ENCODE measurements at places on chromosomes 3 and 15. TPM values are rescaled to one million over a fixed set of nuclear protein-coding genes. Genes with fewer than 3 reads are reported as not detected.
A peak's percentile ranks its signal among the peaks of the same experiment; 100 is the strongest.

NMNAT3 gene
- total RNA-seq = 5.7 TPM

LMCD1 gene
- total RNA-seq = 32.4 TPM

ZPLD1 gene
- not detected for total RNA-seq

LRRN1 gene
- total RNA-seq = 7.5 TPM

LAMB2 gene
- 337 TPM for total RNA-seq

TMEM108 gene
- 1.6 TPM for total RNA-seq

ZNF660 gene
- 2.1 TPM for total RNA-seq

SLC6A1 gene
- total RNA-seq = 0.66 TPM

DNA sequence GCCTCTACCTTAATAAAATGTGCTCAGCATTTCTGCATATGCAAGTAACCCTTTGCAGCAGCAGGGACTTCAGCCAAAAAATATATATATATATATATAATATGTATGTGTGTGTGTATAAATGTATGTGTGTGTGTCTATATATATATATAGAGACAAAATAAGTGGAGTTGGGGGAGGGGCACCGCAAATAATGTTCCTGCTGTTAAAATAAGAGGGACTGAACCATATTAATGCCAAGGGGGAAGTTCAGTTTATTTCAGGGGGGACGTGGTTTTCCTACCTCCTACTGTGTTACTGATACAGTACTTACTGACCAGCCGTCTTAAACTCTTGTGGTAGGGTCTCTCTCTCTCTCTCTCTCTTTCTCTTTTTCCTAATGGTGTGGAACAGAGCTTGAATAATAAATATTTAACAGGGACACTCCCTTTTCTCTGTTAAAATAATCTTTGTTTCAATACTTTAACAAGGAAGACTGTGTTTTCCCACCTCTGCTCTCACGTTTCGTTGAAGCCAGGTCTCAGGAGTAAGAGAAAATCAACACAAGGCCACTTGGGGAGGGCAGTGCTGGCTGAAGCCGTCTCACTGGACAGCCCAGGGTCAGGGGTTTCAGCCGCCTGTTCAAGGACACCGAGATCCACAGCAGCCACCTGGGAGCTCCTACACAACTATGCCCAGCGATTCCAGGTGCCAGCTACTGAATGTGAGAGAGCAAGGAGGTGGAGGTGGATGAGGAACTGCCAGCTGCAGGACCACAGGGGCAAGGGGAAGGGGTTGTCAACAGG, 42.8 kb upstream of the ADAMTSL3 start:
- DNase-seq = peak; percentile 28

- peak; percentile 72 for DNase-seq
These were observed 2.5 kb upstream of the TBC1D21 start for GRCh38 chr15:73870700-73871408.

- DNase-seq = no peak
These were observed 61.6 kb downstream of the LRTM1 start for GRCh38 chr3:54866251-54866650.

DNA sequence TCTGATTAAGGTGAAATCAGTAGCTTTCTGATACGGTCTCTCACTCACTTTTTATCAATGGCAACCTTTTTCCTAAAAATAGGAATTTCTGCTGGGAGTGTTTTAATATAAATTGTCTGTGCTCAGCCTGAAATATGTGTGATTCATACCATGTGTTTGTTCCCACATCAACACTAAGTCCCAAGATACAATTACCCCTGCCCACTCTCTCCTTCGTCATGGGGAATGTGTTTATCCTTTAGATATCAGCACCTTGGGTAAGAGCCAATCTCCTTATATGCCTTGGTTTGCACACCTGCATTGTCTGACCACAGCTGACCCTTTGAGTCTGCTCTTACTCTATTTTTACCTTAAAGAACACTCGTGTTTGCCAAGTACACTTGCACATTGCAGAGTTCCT, 356.4 kb downstream of the LPP start:
- DNase-seq = no peak

DNA sequence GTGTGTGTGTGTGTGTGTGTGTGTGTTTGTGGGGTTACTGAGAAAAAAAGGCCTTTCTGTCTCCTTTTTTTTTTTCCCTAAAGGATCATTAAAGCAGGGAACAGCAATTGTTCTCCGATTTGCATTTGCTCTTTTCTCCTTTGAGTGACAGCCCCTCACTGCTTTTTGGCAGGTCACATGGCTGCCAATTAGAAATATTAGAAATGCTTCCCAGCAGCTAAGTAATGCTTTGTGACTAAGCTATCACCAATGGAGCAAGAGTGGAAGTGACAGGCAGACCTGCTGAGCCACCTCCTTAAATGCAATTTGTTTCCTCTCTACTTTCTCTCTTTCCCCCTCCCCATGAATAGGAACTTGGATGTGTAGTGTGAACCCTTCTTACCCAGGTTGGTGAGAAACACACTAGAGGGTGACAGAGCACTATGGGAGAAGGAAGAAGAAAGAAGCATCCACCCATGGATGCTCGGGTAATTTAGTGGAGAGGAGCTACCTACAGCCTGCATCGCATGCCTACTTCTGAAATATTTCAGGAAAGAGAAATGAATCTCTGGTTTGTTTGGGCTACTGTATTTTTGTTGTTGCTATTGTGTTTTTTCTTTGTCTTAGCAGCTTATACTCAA, 165.2 kb upstream of the PDZRN3 start:
- no peak for DNase-seq

DNA sequence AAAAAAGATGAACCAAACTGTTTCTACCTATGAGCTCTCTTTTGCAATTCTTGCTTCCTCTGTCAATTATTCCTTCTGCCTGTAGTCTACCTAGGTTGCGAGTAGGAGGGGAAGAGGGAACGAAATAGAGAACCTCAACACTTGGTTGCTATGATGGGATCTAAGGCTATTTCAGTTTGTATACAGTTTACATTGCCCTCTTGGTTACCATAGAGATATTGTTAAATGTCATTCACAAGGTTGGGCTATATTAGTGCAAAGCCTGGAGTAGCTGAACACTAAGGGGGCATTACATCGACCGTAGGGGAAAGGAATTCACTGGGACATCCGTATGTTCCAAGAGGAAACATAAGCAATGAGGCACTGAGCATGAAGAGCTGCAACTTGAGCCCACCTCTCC, 276.9 kb downstream of the GBE1 start:
- DNase-seq = no peak

GRCh38 chr15:56963126-56963525, 44.7 kb downstream of the TCF12 start:
- no peak for DNase-seq

DNA sequence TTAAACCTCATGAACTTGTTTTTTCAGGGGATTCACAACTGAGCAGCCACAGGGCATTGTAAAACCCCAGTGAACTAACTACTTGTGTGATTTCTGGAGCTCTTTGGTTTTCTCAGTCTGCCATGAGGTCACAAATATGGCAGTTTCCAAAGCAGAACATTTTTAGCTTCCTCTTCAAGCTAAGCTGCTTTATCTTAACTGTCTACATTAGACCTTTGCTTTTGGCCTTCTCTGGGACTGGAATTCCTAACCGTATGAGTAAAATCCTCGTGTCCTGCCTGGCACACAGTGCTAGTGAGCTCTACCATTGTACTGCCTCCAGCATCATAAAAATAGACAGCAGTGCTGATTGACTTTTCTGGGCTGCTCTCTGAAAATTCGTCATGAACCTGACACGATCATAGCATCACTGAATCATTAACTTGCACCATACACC, 22.1 kb downstream of the CDIN1 start:
- no peak for DNase-seq

DNA sequence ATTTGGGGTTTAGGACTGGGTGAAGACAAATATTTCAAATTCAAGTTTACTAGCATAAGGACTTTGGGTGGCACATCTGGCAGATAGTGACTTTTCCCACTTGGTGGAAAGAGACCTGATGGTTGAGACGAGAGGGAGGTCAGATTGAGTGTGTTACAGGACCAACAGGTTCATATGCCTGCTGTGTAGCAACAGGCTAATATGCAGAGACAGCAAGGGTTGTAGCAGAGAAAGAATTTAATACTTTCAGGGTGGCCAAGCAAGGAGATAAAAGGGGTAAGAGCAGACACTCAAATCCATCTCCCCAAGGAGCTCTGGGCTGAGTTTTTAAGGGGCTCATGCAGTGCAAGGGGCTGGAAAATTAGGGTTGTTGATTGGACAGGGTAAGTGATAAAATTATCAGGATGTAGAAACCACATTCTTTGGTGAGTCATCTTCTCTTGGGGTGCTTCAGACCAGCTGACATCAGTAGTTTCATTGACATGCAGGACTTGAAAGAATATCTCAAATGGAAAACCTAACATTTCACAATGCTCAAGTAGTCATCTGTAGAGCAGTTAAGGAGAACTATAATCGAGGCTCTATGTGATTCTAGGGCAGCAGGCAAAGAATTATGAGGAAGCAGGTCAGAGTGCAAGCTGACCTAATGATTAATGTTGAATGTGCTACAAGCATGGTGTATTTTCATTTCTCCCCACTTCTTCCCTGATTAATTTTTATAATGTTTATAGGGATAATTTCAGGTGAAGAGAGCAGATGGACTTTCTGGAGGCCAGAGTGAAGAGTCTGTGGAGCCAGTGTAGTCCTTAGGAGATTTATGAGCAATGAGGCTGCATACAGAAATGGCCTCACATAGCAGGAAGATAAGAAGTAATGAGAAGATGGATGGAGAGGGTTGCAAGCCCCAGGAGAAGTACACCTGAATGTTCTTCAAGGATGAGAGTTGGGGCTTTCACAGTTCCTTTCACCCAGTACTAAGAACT, 13.7 kb downstream of the FOXB1 start:
- no peak for DNase-seq

DNA sequence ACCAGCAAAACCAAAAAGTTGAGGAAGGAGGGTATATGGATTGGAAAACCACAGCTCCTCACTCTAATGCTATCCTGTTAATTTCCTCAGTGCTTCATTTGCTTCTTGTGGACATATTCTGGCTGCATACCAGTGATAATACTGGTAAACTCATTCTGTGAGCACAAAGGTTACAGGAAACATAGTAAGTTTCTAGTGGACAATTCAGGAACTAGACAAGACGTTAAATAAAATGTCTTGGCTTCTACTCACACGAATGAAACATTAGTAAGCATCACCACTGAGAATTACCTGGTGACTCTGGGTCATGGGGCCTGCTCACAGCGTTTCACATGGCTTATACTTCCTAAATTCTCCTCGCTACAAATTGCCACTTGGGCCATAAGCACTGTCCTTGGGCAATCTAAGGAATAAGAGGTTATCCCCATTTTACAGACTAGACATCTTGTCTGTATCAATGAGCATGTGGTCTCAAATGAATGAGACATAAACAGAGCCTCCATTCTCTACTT, 20.1 kb upstream of the PPIB start:
- no peak for DNase-seq

- DNase-seq = no peak
These were observed 23.9 kb downstream of the ANO10 start for GRCh38 chr3:43597961-43598360.

- DNase-seq = no peak
These were observed 14.2 kb upstream of the ULK3 start for GRCh38 chr15:74857082-74857655.

GRCh38 chr15:63059573-63060216, 17.1 kb downstream of the TPM1 start:
- no peak for DNase-seq

DNA sequence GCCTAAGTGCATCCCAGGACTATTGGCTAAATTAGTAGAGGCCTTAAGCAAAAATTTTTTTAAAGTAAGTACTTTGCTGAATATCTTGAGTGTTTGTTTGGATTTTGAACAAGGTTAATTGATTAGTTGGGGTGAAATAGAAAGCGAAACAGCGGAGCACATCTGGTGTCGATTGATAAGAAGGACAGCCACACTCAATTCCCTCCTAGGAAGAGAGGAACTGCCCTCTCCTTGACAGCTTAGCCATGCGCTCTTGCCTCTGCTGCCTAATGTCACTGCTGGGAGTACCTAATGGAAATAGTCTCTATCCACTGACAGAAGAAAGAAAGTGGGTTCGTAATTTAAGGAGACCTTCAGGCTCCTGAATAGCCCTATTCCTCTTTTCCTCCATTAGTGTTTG, 943.6 kb downstream of the DIPK2A start:
- DNase-seq = no peak

GRCh38 chr3:136146981-136147729, 49.0 kb downstream of the MSL2 start:
- no peak for DNase-seq

- no peak for DNase-seq
These were observed 878.6 kb upstream of the NR2F2 start for GRCh38 chr15:95451938-95452337.

DNA sequence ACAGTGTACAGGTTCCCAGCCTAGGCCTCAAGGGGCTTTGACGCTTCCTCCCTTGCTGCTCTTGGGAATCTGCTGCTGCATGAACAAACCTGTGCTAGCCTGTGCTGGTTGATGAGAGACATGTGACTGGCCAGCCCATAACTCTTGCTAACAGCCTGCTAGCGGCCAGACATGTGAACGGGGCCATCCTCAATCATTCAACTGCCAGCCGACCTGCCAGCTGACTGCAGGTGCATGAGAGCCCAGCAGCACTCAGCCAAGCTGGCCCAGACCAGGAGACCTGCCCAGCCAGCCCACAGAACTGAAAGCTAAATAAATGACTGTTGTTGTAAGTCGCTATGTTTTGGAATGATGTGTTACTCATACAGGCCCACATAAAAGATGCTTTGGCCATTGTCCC, 82.4 kb upstream of the DLG1 start:
- no peak for DNase-seq

- no peak for DNase-seq
These were observed 354.6 kb downstream of the CADM2 start for GRCh38 chr3:85313380-85313779.

GRCh38 chr3:158381262-158381868, 189.6 kb upstream of the MLF1 start:
- no peak for DNase-seq

GRCh38 chr3:129836381-129837064, 57.0 kb downstream of the TMCC1 start:
- DNase-seq = no peak

GRCh38 chr15:88231909-88232644, 24.5 kb downstream of the NTRK3 start:
- DNase-seq = no peak

- no peak for DNase-seq
These were observed 48.3 kb upstream of the KPNA4 start for GRCh38 chr3:160613661-160614060.

- peak; percentile 43 for DNase-seq
These were observed 78.1 kb downstream of the AAGAB start for GRCh38 chr15:67176195-67176971.

DNA sequence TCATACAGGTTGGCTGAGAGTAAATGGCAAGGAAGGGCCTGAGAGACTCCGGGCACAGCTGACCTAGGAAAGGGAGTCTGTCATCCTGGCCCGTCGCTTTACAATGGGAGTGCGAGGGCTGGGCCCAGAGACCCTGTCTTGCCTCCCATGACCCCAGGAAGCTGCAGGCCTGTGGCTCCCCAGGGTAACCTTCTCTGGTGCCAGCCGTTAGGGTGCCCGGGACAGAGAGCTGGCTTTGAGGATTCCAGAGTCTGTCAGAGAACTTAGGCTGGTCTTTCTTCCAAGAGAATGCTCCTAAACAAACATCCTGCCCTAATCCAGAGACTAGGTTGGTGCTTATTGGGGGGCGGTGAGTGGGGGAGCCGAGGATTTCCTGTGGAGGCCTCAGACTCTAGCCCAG, 18.5 kb downstream of the ZNF710 start:
- DNase-seq = no peak

- no peak for DNase-seq
These were observed 5.5 kb downstream of the CCR4 start for GRCh38 chr3:32956750-32957570.

- DNase-seq = no peak
These were observed 1.8 kb upstream of the TGFBR2 start for GRCh38 chr3:30604558-30604957.

GRCh38 chr15:80060356-80061006, 1.0 kb downstream of the ZFAND6 start:
- peak; percentile 50 for DNase-seq

GRCh38 chr15:39127925-39128617, 452.8 kb upstream of the THBS1 start:
- DNase-seq = no peak
